ENCODE measurements at places on chromosomes 3 and 15.
A peak's percentile ranks its signal among the peaks of the same experiment; 100 is the strongest.

- DNase-seq = peak; percentile 95
Observed at GRCh38 chr15:31265871-31266711, 60.5 kb upstream of the KLF13 start.

GRCh38 chr15:77076323-77076915 is 5.5 kb upstream of the TSPAN3 start:
- DNase-seq = no peak

DNA sequence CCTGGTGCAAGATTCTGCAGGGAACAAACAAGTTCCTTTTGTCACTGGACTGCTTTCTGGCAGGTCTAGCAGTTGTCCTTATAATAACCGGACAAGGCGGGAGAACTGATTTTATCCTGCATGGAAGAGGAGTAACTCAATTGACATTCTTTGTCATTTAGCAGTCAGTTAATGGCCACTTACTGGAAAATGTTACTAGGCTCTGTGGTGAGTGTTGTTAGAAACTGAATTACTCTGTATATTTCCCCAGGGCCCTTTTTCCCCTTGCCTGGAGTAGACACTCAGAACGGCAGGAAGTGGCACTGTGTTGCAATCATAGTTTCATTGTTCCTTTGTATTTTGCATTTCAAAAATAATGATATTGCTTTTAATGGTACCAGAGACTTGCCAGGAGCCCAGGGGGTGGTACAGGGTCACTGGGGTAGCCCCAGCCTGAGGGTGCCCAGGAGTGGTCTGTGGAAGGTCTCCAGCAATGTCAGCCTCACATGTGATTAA is 318.6 kb upstream of the LRRFIP2 start:
- DNase-seq = peak; percentile 27

GRCh38 chr3:149501524-149501923 is 27.0 kb downstream of the TM4SF4 start:
- DNase-seq = no peak

DNA sequence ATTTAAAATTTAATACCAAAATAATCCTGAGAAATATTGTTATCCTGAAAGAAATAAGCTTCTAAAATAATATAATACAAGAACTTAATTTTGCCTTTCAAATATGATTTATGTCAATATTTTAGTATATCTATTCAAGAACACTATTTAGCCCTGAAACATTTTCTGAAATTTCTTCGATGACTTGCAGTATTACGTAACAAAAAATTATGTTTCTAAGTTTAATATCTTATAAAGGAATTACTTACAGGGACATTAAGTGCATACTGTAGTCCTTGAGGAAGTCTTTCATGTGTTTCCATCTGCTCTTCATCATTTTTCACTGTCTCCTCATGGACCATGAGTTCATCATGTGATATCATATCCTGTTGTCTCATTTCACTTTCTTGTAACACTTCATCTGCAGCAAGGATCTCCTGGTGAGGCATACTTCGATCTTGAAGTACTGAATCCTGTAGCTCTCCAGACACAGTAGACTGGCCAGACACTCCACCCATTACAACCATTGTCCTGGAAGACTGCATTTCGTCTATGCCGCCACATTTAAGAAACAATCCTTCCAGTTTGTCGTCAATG is 62.0 kb downstream of the ZNF148 start:
- no peak for DNase-seq

- peak; percentile 76 for DNase-seq
Observed at GRCh38 chr3:42025370-42026138, 63.7 kb upstream of the ULK4 start.

DNA sequence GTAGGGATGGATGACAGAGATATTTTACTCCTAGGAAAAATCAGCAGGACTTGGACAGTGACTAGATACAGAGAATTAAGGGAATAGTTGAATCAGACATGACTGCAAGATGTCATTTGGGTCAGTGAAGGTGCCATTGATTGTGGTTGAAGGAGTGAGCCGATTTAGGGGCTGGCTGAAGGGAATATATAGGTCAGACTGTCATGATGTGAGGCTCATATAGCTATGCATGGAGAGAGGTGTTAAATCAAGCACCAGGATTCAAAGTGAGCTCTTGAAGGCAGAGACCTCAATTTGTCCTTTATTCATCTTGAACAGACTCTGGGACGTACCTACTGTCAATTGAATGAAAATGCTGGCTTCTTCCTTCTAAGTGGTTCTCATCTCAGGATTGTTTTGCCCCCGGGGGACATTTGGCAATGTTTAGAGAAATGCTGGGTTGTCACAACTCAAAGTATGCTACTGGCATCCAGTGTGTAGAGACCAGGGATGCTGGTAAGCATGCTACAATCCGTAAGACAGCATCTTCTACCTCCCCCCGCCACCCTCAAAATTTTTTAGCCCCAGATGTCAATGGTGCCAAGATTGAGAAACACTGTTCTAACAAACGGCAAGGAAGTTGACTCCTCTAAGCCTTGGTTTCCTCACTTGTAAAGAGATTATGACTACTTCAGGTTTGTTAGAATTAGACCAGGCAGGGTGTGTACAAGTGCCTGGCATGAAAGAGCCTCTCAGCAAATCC is 7.8 kb downstream of the ATP2C1 start:
- no peak for DNase-seq

DNA sequence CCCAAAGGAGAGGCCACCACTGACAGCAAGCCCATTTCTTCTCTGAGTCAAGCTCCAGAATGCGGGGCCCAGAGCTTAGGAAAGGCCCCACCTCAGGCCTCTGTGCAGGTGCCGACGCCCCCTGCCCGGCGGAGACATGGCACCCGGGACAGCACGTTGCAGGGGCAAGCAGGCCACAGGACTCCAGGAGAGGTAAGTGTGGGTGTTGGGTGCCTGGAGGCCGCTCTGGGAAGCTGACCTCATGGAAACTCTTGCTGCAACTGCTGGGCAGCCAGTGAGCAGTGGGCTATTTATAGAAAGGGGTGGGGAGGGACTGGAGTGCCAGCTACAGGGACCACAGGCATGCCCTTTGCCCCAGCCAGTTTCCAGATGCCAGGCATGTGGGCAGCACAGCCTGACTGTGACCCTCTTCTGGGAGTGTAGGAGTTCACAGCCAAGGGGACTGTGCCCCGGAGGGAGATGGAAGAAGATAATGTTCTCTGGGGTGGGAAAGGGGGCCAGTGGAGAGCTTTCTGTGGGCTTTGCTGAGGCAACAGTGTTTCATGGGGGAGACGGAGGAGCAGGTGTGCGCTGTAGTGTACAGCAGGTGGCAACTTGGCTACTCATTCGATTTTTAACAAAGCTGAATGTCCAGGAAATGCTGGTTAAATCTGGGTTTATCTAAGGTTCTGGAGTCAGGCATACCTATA is 23.7 kb downstream of the ALPK3 start:
- DNase-seq = no peak

- DNase-seq = no peak
Observed at GRCh38 chr3:196097373-196098154, 15.7 kb upstream of the TFRC start.

GRCh38 chr15:62822228-62822627 is 220.3 kb upstream of the TPM1 start:
- DNase-seq = no peak

DNA sequence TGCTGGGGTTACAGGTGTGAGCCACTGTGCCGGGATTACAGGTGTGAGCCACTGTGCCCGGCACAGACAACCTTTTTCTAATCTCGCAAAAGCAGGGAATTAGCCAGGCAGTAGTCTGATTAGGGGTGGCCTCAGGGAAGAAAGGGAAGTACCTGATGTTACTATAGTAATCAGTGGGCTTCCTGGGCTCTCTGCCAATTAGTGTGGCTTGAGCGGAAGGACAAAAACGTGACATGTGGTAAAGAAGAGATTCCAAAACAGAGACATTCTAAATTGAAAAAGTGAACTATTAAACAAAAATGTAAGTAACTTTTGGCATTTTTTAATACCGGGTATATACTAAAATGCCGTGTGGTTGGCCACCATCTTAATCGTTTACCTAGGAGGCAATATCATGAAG is 48.1 kb downstream of the CFAP20DC start:
- DNase-seq = no peak

GRCh38 chr15:52329150-52329549 is 33.5 kb upstream of the MYO5C start:
- DNase-seq = no peak

DNA sequence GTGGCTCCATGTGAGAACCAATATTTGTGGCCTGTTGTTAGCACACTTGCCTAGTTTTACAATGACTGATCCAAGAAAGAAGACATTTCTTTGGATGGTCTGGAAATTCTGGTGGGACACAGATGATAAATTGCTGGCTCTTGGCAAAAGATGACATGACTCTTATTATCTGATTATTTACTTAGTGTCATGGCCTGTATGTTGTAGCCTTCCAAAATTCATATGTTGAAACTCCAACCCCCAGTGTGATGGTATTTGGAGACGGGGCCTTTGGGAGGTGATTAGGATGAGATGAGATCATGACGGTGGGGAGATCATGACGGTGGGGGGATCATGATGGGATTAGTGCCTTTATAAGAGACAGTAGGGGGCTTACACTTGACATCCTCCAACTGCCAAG is 30.0 kb upstream of the AKAP13 start:
- no peak for DNase-seq

DNA sequence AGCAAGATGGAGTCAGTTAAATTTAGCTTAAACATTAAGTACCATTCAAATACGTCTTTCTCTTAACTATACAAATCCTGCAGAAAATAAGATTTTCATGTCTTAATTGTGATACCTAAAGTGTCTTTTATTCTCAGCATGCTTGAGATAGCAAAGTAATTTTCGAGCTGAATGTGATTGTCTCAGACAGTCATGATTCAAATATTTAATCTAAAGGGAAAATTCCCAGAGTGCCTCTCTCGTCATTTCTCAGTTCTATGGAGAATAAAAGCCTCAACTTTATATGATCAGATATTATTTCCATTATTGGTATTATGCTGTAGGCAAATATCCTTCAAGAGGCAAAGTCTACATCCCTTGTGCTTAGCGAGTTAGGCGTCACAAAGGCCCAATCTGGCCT is 589.9 kb downstream of the TAFA4 start:
- DNase-seq = no peak

DNA sequence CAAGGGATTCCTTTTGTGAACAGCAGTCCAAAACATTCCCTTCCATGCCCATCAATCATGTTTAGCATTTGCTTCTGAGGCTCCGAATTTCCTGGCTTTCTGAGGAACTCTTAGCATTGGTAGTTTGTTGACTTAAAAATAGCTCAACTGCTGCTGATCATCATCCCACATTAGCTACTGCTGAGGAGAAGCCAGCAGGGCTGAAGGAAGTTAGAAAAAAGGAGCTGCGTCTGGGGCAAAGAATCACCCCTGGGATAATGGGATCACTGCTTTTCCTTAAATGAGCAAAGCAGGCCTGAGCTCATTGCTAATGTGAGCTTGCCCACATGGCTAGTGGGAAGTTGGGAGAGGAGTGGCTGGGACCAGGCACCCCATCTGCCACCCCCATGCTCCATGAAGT is 39.8 kb downstream of the CYP19A1 start:
- DNase-seq = no peak

DNA sequence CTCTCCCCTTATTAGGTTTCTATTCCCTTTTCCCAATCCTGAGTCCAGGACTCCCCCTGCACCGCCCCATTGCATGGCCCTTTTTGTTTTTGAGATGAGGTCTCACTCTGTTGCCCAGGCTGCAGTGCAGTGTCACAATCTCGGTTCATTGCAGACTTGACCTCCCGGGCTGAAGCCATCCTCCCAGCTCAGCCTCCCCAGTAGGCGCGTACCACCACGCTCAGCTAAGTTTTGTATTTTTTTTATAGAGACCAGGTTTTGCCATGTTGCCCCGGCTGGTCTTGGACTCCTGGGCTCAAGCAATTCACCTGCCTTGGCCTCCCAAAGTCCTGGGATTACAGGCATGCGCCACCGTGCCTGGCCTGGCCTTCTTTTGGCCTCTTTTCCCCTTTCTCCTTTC is 29.3 kb downstream of the PDIA5 start:
- no peak for DNase-seq

DNA sequence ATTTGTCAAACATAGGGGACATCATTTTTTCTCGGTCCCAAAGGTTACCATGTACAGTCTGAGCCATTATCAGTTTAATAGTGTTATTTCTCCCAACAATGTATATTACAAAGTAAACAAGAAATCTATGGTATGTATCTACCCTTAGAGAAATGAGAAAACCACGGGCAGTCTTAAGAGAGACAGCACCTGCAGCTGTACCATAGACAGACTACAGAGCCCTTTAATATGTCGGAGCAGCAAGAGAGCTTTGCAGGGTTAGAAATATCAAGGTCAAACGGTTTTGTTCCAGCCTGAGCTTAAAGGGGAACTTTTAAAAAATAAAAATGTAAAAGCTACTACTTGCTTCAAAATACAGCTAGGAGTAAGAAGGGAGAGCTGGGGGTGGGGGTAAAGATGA is 53.2 kb downstream of the SH3BP5 start:
- DNase-seq = no peak

DNA sequence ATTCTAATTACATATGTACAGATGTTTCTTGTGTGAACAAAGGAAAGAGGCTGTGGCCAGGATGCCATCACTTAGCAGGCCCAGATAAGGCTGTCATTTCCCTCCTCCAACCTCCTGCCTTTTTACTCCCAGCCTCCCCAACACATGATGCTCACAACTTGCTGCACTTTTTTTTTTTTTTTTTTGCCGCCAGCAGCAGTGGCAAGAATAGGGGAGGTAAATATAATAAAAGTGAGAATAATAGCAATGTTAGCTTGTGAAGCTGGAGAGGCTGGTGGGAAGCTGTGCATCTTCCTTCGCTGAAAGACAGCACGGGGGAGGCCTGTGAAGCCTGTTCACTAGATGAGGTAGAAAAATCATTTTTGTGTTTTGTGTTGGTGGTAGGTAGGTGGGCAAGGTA is 42.5 kb upstream of the MYO5C start:
- DNase-seq = no peak

DNA sequence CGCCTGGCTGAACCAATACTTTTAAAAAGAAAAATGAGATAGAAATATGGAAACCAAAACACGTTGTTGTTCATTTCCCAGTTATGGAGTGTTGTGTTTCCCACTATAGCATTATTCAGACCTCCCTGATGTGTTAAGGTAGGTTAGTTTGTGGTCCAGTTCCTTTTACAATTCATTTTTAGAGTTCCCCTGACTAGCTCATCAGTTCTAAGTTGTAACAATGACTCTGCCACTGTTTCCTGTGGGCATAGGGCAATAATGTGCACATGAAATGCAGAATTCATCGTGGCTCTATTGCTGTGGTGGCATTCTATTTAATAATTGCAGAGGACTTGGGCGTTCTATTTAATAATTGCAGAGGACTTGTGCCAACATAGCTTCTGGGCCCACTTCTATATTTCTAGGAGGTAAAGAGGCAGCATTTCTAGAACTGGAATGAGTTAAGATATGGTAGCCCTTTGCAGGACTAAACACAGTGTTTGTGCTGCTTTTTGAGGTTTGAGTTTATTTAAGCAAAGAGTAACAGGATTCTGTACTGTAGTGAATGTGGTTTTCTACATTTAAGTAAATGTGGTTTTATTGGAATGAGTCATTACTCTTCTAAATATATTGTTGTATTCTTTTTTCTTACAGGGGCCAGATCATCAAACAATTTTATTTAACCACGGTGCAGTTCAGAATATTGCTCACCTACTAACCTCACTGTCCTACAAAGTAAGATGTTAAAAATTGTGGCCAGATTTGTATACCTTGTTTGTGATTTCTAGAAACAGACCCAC is 47.5 kb downstream of the ARMC8 start:
- DNase-seq = no peak

All from CD14-positive monocyte (primary cell).